ENCODE measurements at places on chromosomes 13 and 19. TPM values are rescaled to one million over a fixed set of nuclear protein-coding genes. Genes with fewer than 3 reads are reported as not detected.

Gene TBXA2R
- total RNA-seq: 1.5 TPM

Gene POLR1G
- 7.2 TPM for total RNA-seq

Gene ELL
- total RNA-seq: 21.7 TPM

Gene SIGLEC7
- 0.66 TPM for total RNA-seq

GRCh38 chr13:98324105-98324504 is 147.0 kb upstream of the RNF113B start:
- H3K27me3 ChIP-seq: no peaks in the 10 kb centered on the region
- peaks cover 6% of the 10 kb centered on the region for H3K4me1 ChIP-seq
- H3K36me3 ChIP-seq: no peaks in the 10 kb centered on the region
- no peak overlapping the region for H3K4me3 ChIP-seq
- DNase-seq: no peak

DNA sequence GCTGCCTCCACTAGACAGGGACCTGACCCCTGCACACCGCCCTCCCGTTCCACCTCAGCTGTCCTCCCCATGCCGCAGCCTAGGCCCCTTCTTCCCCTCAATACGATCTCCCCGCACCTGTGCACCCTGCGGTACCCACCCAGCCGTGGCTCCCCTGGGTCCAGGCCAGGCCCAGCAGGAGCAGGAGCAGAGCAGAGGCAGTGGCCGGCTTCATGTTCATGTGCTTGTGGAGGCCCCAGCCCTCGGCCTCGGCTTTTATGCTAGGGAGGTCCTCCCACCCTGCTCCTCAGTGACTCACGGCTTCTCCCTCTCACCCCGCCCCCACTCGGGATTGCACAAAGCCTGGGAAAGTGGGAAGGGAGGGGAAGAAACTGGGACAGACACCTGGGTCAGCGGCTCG is 11.4 kb upstream of the KRTDAP start:
- no peaks in the 10 kb centered on the region for H3K36me3 ChIP-seq
- no peak overlapping the region for H3K27ac ChIP-seq
- no peaks in the 10 kb centered on the region for H3K27me3 ChIP-seq
- no peak for DNase-seq
- H3K4me3 ChIP-seq: no peak overlapping the region

DNA sequence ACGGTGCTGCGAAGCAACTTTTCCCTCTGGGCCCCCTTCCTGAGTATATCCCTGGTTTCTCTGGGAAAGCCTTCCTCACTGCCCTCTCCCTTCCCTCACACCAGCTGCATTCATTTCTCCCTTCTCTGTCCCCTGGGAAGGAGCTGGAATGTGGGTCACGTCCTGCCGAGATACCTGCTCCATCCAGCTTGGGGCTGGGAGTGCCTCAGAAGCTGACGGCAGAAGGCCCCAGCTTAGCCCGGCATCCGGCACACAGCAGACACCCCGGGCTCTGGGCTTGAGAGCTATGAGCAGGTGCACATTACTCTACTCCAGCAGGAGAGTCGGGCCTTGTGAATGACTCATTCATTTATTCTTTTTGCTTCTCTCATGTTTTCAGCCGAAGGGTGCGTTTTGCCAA is 170.6 kb downstream of the TEX29 start:
- no peak for DNase-seq
- no peaks in the 10 kb centered on the region for H3K36me3 ChIP-seq
- H3K4me1 ChIP-seq: no peaks in the 10 kb centered on the region

GRCh38 chr19:56507446-56508289 is at the start of gene ZNF471:
ZNF471 (plus strand) TSS chr19:56507855; CDS start chr19:56511572, 3,717 bp downstream.
- peaks cover 4% of the 10 kb centered on the region for H3K4me1 ChIP-seq
- peak; percentile 99 for DNase-seq
- H3K27me3 ChIP-seq: no peaks in the 10 kb centered on the region
- H3K36me3 ChIP-seq: no peaks in the 10 kb centered on the region

DNA sequence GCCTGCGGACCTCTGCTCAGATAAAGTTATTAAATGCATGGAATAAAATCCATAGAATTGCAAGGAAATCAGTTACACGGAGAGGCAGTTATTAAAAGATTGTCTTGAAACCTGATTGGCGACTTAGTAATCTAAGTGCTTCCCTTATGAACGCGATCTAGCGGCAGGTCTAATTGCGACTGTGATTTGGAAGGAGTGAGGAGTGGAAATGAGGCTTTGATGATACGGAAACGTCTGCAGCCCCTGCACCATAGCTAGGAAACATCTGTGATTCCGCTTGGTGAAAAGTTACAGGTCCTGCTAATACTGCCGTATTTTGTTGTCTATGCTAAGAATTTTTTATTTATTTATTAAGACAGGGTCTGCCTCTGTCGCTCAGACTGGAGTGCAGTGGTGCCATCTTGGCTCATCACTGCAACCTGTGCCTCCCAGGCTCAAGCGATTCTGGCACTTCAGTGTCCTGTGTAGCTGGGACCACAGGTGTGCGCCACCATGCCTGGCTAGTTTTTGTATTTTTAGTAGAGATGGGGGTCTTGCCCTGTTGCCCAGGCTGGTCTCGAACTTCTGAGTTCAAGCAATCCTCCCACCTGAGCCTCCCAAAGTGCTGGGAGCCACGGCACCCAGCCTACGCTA is 887 bp downstream of the NDUFS7 start:
- H3K4me1 ChIP-seq: peaks cover 3% of the 10 kb centered on the region
- no peaks in the 10 kb centered on the region for H3K36me3 ChIP-seq
- no peak for DNase-seq
- peak overlapping the region; percentile 94 for H3K4me3 ChIP-seq
- no peaks in the 10 kb centered on the region for H3K27me3 ChIP-seq
- H3K27ac ChIP-seq: no peak overlapping the region

- peak; percentile 53 for DNase-seq
- H3K4me1 ChIP-seq: peaks cover 11% of the 10 kb centered on the region
- H3K36me3 ChIP-seq: no peaks in the 10 kb centered on the region
- H3K27ac ChIP-seq: no peak overlapping the region
Measured at GRCh38 chr19:5934774-5935472, 20.9 kb downstream of the CAPS start.

DNA sequence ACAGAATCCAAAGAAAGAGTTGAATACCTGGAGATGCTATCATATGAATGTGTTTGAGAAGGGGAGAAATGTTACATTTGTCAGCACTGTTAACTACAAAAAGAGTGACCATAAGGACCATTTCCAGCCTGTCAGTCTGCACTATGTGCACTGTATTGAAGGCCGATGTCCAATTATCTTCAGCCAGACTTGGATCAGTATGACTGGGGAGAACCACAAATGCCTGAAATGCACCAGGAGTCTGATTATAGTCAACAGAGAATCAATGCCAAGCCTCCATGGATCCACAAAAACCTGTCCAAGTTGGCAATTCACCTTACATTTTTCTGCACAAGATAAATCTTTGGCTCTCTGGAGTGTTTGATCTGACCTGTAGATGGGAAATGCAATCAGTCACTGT is 697.5 kb upstream of the SGCG start:
- peaks cover 3% of the 10 kb centered on the region for H3K4me1 ChIP-seq
- no peak overlapping the region for H3K4me3 ChIP-seq

GRCh38 chr19:55199620-55200204 is 9.6 kb downstream of the PTPRH start:
- no peak overlapping the region for H3K4me3 ChIP-seq
- no peaks in the 10 kb centered on the region for H3K36me3 ChIP-seq
- H3K27ac ChIP-seq: no peak overlapping the region
- H3K27me3 ChIP-seq: no peaks in the 10 kb centered on the region

- H3K4me3 ChIP-seq: no peak overlapping the region
- DNase-seq: no peak
- no peak overlapping the region for H3K27ac ChIP-seq
Measured at GRCh38 chr13:113018676-113019465, 49.9 kb downstream of the MCF2L start.

DNA sequence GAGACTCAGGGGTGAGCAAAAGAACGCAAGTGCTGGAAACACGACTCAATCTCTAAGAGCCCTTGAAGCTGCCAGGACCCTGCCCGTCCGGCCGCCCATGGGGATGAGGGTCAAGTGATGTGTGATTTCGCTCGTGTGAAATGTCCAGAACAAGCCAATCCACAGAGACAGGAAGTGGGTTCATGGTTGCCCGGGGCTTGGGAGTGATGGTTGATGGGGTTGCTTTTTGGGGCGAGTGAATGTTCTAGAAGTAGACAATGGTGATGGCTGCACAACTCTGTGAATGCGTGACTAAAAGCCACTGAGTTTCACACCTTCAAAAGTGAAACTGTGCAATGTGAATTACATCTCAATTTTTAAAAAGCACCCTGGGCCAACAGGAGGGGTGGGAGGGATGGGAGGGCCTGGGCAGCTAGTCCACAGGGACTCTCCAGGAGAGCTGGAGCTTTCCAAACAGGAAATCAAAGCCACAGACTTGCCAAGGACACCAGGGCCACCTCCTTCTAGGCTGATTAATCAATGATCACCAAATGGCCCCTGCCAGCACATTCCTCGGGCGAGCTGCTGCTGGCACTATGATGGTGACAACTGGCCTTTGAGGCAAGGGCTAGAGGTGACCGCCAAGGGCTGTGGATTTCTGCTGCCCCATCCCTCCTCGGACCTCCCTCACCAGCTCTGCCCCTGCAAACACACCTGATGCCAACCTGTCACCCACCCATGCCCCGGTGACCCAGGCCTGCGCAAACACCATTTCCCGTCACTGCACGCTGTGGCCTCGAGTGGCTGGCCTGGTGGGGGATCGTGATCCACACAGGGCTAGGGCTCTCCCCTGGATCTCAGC is 14.0 kb downstream of the DPP9 start:
- no peak for DNase-seq
- H3K4me1 ChIP-seq: peaks cover 11% of the 10 kb centered on the region
- no peak overlapping the region for H3K27ac ChIP-seq

GRCh38 chr13:71906448-71906847 is 39.4 kb upstream of the DACH1 start:
- H3K36me3 ChIP-seq: no peaks in the 10 kb centered on the region
- no peaks in the 10 kb centered on the region for H3K27me3 ChIP-seq
- no peaks in the 10 kb centered on the region for H3K4me1 ChIP-seq

DNA sequence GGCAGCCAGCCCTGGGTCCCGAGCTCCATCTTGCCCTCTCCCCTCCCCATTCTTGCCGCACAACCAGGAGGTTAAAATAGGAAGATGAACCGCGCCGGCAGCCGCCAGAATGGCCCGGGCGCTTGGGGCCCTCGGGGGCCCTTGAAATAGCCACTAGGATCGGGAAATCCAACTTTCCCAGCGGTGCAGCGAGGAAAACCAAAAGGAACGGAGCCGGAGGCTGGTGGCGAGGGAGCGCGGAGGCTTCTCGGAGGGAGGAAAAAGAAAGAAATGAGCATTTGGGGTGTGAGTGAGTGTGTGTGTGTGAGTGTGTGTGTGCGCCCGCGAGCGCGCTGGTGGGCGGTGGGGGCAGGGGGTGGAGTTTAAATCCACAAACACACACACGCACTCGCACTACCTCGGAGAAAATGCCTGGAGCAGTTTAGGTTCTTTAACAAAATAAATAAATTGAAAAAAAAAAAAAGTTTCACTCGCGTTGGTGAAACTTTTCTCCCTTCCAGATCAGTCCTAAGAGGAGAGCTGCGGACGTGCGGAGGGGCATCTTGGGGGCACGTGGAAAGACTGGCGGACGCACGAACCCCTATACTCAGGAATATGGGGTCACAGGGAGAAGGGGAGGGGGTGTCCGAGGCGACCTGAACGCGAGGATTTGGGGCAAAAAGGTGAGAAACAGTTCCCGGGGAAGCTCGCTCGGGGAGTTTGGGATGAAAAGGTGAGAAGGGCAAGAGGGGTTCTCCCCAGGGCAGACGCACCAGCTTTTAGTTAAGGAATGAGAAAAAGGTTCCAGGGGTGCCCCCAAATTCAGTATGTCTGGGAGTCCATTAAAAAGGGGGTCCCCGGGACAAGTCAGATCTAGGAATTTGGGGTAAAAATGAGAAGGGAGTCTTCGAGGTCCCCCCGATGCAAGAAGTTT is 1.3 kb downstream of the RFX2 start:
- no peaks in the 10 kb centered on the region for H3K27me3 ChIP-seq
- peak overlapping the region; percentile 85 for H3K4me3 ChIP-seq
- H3K27ac ChIP-seq: peak overlapping the region; percentile 2

- H3K27ac ChIP-seq: no peak overlapping the region
- H3K4me1 ChIP-seq: peaks cover 4% of the 10 kb centered on the region
- H3K4me3 ChIP-seq: peak overlapping the region; percentile 93
- H3K27me3 ChIP-seq: no peaks in the 10 kb centered on the region
- no peak for DNase-seq
- H3K36me3 ChIP-seq: no peaks in the 10 kb centered on the region
Measured at GRCh38 chr13:47999973-48000372, 1.1 kb downstream of the SUCLA2 start.

GRCh38 chr13:63463782-63464610 is 2048.3 kb upstream of the PCDH20 start:
- no peaks in the 10 kb centered on the region for H3K4me1 ChIP-seq
- no peak overlapping the region for H3K27ac ChIP-seq
- no peaks in the 10 kb centered on the region for H3K27me3 ChIP-seq
- no peak overlapping the region for H3K4me3 ChIP-seq
- H3K36me3 ChIP-seq: no peaks in the 10 kb centered on the region

GRCh38 chr19:55058781-55059610 is 4.0 kb downstream of the RDH13 start:
- no peaks in the 10 kb centered on the region for H3K36me3 ChIP-seq
- no peaks in the 10 kb centered on the region for H3K27me3 ChIP-seq
- no peak overlapping the region for H3K27ac ChIP-seq
- DNase-seq: no peak
- peaks cover 4% of the 10 kb centered on the region for H3K4me1 ChIP-seq

- H3K27me3 ChIP-seq: no peaks in the 10 kb centered on the region
- no peak overlapping the region for H3K27ac ChIP-seq
- no peak for DNase-seq
- H3K4me3 ChIP-seq: no peak overlapping the region
- no peaks in the 10 kb centered on the region for H3K36me3 ChIP-seq
Measured at GRCh38 chr19:42555801-42556200, 27.5 kb upstream of the CEACAM1 start.

GRCh38 chr13:105929505-105929904 is 606.0 kb downstream of the EFNB2 start:
- H3K4me3 ChIP-seq: no peak overlapping the region
- DNase-seq: no peak

DNA sequence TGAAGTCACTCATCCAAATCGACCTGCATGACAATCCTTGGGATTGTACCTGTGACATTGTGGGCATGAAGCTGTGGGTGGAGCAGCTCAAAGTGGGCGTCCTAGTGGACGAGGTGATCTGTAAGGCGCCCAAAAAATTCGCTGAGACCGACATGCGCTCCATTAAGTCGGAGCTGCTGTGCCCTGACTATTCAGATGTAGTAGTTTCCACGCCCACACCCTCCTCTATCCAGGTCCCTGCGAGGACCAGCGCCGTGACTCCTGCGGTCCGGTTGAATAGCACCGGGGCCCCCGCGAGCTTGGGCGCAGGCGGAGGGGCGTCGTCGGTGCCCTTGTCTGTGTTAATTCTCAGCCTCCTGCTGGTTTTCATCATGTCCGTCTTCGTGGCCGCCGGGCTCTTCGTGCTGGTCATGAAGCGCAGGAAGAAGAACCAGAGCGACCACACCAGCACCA is 5.9 kb downstream of the SLITRK5 start:
- peaks cover 7% of the 10 kb centered on the region for H3K4me1 ChIP-seq
- H3K27me3 ChIP-seq: no peaks in the 10 kb centered on the region
- H3K27ac ChIP-seq: no peak overlapping the region

Measured in ovary (tissue), 10 donors.